CMK (cell line): ENCODE measurements at places on chromosomes 16 and 17.

DNA sequence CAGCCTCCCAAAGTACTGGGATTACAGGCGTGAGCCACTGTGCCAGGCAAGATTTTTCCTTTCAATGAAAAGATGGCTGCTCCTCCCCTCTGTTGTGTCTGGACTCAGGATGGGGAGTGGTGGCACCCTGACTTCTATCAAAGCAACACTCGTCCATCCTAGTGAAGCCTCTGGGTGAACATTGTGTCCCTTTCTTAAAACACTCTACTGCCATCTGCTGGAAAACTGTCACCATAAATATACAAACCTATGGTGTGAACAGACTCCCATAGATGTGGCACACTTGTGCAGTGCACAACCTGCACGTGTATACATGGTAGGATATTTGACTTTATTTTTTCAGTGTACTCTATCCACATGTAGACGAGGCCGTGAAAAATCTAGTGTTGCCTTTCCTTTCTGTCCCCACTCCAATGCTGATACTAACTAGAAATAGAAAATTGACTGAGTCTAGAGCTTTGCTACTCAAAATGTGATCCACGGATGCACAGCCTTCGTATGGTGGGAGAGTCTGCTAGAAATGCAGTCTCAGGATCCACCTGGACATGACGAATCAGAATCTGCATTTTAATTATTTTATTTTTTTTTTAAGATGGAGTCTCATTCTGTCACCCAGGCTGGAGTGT is 55.9 kb upstream of the PLCG2 start:
- peak; percentile 49 for DNase-seq

- DNase-seq, result peak; percentile 99
These were observed at the start of gene PRR11 for GRCh38 chr17:59155439-59156177. TSS of gene PRR11 (plus strand) at chr17:59155746. CDS start at chr17:59169753, 14,007 bp downstream.

- DNase-seq, result no peak
These were observed 100.8 kb upstream of the XYLT1 start for GRCh38 chr16:17571499-17572093.

DNA sequence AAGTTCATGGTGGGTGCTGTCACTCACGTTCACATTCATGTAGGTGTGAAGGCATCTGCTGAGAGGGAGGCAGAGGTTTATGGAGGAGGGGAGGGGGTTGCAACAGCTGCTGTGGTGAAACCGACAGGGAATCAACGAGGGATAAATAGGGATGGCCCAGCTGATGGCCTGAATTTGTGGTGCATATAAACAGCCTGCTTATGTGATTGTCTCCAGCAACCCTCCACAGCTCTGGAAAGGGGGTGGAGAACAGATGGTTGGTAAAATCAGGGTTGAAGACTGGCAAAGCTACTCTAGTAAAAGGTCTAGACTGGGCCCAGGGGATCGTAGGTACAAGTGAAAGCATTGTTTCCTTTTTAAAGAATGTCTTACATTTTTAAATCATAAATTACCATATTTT is 53.7 kb downstream of the IQCK start:
- DNase-seq, result no peak

DNA sequence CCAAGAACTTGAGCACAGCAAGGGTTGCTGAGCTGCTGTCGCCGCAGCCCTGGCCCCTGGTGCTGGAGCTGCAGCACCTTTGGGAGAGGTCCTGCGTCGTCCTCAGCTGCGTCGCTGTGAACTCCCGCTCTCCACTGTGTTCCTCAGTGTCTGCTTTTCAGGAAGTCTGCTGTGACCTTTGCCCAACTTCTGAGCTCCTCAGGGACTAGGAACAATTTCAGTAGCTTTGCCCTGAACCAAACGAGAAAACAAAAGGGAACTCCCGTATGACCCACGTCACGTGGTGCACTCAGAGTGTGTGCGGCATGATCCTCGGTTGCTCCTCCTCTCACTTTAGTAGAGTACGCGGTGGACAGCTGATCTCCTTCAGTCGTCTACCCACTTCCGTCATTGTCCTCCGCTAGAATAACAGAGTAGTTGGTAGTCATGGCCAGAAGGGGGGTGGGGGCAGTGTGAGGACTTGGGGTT is 44.2 kb downstream of the WDR45B start:
- peak; percentile 91 for DNase-seq

DNA sequence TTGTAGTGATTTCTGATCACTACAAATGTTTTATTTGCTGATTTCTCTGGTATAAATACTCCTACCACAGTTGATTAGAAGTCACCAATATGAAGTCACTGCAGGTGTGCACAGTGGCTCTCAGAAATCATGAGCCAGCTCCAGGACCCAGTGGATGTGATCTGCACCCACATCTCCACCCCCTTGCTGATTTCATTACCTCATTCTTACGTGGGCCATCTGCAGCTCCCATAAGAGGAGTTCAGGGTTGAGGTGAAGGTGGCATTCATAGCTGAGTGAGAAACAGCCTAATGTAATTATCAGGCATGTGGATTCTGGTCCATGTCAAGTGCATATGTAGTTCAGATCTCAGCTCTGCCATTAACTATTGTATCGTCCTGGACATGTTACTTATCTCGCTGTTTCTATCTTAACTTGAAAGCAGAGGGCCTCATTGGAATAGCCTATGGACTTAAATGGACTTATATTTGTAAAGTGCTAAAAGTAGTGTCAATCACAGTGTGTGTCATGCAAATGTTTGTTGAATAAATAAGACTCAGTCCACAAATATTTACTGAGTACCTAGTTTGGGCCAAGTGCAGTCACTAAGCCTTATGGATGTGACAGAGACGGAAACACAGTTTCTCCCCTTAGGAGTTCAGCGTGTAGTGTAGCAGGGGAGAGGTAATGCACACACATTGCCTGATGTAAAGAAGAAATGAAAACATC is 40.7 kb upstream of the ZKSCAN2 start:
- no peak for DNase-seq

DNA sequence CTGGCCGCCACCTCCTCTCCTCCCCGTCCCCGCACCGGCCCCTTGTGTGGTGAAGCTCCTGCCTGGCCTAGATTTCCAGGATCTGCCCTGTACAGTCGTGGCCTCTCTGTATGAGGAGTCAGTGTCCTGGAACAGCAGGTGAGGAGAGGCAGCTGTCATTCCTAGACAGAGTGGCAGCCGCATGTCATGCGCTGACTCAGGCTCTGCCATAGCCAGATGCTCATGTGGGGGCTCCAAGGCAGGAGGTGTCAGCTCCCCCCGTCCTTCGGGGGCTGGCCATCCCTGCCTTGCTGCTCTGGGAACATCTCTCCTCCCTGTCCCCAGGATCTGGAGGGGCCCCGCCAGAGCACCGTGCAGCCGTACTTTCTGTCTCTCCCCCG is 60.4 kb downstream of the BAIAP2 start:
- no peak for DNase-seq

GRCh38 chr17:42039794-42040763 is 10.3 kb downstream of the C17orf113 start:
- no peak for DNase-seq

GRCh38 chr17:253091-253846 is 71.8 kb upstream of the DOC2B start:
- DNase-seq, result no peak

- DNase-seq, result no peak
These were observed 93.1 kb downstream of the SDK2 start for GRCh38 chr17:73551144-73551543.

- DNase-seq, result no peak
These were observed 212.8 kb upstream of the TNRC6C start for GRCh38 chr17:77745702-77746101.

DNA sequence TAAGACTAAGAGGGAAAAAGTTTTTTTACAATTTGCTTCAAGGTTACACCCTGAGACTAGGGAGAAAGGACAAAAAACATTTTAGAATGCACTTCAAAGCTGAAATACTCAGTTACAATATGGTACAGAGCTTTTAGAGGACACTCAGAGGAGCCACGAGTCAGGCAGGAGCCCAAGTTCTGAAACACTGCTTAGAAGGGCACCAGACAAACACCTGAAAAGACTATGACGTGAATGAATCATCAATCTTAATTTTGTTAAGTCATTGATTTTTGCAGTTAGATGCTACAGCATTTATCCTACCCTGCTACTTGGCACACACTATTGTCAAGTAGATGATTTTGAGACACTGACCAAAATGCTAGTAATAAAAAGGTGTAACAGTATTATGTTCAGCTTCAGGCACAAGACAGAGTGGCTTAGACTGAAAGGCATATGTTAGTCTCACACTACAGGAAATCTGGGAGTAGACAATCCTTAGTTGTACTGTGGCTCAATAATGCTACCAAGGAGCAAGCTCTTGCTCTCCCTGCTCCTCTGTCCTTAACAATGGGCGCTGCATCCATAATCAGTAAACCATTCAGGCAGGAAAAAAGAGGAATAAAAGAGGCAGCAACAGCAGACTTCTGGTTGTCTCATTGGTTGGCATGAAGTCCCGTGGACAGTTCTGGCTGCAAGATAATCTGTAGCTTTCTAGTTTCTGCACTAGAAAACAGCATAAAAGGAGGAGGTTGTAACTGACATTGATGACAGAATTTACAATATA is 151.8 kb downstream of the ABCA8 start:
- no peak for DNase-seq

GRCh38 chr17:21146362-21147015 is 19.7 kb downstream of the DHRS7B start:
- no peak for DNase-seq

GRCh38 chr17:29588017-29588561 is 1.4 kb downstream of the GIT1 start:
- DNase-seq, result no peak

GRCh38 chr17:561116-561515 is 153.5 kb downstream of the VPS53 start:
- no peak for DNase-seq

DNA sequence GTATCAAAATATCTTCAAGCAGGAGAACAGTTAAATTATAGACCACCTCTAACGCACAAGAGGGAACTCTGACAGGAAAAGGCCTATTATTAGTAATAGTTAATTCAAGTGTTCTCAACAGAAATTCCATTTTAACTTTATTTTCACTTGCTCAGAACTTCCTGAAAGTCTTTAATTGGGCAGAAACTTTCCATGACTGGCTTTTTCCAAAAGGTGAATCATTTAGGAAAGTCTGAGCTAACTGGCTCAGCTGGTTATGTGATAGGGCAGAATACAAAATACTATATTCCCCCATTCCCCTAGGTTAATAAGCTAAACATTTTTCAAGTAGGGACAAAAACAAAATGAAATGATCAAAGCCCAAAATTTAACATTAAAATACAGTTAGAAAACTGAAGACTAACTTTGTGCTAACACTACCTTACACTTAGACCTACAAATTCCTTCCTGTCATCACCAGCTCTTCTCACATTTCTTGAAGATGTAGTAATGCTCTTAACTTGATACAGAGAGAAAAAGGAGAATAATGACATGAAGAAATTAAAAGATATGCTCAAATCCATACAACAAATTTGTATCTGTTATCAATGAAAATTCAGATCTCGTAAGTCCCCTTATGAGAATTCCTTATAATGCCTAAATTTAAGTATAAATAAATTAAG is 31.0 kb downstream of the CFDP1 start:
- no peak for DNase-seq

- no peak for DNase-seq
These were observed 109.9 kb downstream of the GNAO1 start for GRCh38 chr16:56300891-56301850.

DNA sequence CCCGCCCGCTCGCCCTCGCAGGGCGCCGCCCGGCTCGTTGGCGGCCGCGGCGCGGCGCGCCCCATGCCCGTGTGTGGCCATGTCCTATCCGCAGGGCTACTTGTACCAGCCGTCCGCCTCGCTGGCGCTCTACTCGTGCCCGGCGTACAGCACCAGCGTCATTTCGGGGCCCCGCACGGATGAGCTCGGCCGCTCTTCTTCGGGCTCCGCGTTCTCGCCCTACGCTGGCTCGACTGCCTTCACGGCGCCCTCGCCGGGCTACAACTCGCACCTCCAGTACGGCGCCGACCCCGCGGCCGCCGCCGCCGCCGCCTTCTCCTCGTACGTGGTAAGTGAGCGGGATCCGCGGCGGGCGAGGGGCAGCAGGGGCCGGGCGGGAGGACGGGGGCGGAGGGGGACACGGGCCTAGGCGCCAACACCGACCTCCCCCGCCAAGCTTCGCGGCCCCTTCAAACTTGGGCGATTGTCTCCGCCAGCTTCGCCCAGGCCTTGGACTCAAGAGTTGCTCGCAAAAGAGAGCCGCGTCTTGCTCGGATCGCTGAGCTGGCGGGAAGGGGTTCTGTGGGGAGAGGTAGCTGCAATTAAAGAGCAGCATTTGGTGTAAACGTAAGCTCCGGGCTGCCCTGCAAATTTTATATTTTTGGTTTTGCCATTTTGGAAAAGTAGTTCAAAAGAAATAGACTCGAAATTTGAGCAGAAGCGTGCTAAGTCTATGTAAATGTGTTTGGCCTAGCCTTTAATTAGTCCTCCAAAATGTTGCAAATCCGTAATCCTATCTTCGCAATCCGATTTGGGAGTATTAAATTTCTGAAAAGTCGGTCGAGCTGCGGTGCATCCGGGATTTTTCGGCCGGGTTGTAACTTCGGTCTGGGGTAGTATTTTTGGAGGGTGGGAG is 702 bp downstream of the IRX5 start:
- no peak for DNase-seq

DNA sequence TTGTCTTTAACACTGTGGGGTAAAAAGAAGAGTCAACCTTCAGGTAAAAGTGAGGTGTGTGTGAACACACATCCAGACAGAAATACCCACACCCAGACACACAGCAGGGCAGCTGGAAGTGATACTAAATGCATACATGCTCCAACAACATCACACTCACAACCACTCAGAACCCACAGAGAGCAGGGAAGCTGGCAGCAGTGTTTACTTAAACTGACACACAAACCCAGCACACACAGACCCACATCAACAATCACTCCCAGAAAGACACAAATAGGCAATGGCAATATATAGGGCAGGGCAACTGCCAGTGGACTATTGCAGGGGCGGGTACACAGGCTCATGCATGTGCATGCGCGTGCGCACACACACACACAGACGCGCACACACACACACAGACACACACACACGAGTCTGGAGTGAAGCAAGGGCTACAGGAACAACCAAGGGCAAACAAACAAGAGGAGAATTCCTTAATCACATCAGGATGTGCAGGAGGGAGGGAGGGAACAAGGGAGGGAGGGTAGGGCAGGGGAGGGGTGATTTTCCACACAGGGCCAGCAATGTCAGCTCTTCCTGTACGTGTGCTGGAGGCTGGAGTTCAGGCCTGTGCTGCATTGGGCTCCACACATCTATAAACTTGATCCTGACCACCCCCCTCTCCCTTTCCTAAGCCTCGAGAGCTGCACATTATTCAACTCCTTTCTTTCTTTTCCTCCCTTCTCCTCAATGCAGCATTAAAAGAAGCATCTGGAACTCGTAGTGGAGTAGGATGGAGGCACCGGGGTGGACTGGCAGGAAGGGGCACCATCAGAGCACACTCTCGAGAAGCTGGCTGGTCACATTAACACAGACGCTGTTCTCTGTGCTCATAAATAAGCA is 30.1 kb downstream of the HIC1 start:
- DNase-seq, result no peak
